ENCODE measurements at places on chromosomes 13 and 19.

GRCh38 chr19:1252821-1253513 lies 4.6 kb downstream of the MIDN start:
- peak; percentile 85 for DNase-seq

DNA sequence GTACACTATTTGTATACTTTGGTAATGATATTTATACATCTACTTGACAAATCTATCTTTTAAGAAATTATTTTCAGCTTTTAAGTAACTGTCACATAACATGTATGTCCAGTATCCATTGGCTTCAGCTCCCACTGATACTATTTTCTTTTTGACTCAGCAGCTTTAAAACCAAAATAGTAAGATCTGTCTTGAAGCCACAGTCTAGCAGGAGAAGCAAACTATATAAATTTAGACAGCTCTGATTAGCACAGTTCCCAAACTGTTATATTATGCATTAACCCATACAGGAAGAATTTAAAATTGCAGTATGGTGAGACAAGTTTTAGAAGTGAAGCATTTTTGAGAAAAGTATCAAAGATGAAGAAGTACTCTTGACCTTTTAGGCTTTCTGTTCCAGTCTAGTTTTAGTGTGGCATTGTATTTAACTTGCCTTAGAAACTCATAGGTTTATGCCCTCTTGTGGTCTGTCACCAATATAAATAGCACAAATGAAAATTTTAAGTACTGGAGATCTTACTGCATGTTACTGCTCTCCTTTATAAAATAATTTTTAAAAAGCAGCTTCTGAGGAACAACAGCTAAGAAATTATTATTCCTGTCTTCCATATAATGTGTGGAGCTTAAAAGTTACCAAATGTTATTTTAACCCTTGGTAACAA lies 24.7 kb downstream of the URI1 start:
- no peak for DNase-seq

DNA sequence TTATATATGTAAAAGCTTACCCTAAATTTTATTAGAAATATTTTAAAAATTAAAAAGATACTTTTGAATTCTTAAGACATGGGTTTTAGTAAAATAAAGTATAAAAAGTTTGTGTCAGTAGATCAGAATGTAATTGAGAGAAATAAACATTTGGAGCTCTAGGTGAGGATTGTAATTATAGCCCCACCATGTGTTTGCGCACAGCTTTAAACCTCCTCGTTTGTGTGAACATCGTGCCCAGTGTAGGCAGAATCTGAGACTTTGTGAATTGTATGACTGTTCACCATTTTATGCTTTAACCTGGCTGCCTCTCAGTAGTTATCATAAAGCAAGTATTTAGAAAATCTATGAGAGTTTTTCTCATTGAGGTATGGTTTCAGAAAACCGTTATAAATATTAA lies 29.1 kb downstream of the CUL4A start:
- DNase-seq = no peak

GRCh38 chr13:33277037-33277740 lies 8.4 kb downstream of the STARD13 start:
- no peak for DNase-seq

GRCh38 chr19:722553-723101 lies 13.9 kb downstream of the PALM start:
- no peak for DNase-seq

GRCh38 chr19:3880471-3881271 lies at the start of gene ATCAY:
Gene ATCAY (plus strand): TSS chr19:3880685. CDS start chr19:3885768, 5,083 bp downstream.
- DNase-seq = no peak
